ENCODE measurements at places on chromosomes 6 and 20.
A peak's percentile ranks its signal among the peaks of the same experiment; 100 is the strongest.

GRCh38 chr20:40797425-40797824, 108.4 kb upstream of the MAFB start:
- DNase-seq, result peak; percentile 36

GRCh38 chr6:44697327-44697726, 309.8 kb downstream of the CDC5L start:
- no peak for DNase-seq

GRCh38 chr6:91376686-91377085, 789.8 kb upstream of the MAP3K7 start:
- peak; percentile 6 for DNase-seq

DNA sequence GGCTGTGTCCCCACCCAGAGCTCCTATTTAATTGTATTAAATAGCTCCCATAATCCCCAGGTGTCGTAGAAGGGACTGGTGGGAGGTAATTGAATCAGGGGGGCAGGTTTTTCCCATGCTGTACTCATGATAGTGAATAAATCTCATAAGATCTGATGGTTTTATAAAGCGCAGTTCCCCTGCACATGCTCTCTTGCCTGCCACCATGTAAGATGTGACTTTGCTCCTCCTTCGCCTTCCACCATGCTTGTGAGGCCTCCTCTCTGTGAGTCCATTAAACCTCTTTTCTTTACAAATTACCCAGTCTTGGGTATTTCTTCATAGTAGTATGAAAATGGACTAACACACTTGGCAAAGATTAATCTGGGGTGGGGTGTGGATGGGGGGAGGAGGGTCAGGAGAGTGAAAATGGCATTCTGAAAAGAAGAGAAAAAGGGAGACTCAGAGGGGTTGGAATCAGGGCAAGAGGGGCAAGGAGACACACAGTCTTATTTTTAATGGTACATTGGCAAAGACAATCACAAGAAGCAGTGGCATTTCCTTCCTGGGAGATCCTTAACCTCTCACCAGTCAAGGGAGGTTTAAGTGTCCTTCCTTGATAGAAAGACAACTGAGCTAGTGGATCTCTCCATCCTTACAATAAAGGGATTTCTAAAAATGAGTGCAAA, 37.5 kb upstream of the NOX3 start:
- no peak for DNase-seq

DNA sequence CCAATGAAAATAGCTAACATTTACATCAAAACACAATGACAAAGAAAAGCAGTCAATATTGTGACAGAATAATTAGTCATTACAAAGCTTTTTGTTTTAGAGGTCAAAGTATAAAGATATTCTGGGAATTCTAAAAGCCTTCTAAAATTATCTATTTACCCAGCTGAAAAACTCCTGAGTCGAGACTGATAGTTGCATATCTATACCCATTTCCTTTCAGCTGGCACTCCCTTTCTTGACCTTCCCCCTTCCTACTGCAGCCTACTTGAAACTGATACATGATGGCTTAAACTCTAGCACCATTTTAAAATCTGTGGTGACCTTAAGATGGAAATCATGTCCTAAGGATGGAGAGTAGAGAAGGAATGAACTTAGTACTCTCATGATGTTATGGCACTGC, 38.6 kb downstream of the LMBRD1 start:
- DNase-seq, result no peak

DNA sequence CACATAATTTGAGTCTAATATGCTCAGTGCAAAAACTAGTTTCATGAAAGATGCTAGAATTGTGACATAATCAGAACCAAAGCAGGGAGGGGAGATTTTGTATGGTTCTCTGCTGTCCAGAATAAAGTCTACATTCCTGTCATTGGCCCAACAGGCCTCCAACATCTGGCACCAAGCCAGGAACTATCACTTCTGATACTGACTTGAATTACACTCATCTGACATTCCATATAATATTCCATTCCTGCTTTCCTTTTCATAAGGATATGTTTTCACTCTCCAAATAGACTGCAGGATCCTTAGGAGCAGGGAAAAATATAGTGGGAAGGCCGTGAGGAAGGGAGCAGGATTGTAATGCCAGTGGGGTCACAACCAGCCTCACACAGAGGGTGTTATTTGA, 84.6 kb upstream of the BTN3A2 start:
- peak; percentile 19 for DNase-seq
